ENCODE measurements at places on chromosomes 2 and 18.

DNA sequence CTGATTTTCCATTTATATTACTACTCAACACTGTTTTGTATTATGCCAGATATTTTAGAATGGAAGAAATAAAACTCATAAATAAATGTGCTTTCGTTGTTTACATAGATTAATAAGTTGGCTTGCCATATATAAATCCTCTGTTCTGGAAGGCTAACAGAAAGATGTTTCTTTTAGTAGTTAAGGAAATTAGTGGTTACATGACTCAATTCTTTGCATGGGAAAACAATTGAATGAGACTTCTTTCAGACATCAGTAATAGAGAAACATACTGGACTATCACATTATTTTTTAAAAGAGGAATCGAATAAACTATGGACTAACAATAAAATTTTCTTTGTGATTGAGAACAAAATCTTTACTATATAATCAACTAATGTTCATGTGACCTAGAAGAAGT lies 336.5 kb downstream of the KCNS3 start:
- DNase-seq, result no peak

GRCh38 chr2:207478572-207478971 lies 51.2 kb upstream of the CREB1 start:
- no peak for DNase-seq

GRCh38 chr2:197871780-197872456 lies 67.5 kb downstream of the PLCL1 start:
- no peak for DNase-seq

GRCh38 chr2:2868085-2868484 lies 509.5 kb downstream of the EIPR1 start:
- DNase-seq, result no peak

DNA sequence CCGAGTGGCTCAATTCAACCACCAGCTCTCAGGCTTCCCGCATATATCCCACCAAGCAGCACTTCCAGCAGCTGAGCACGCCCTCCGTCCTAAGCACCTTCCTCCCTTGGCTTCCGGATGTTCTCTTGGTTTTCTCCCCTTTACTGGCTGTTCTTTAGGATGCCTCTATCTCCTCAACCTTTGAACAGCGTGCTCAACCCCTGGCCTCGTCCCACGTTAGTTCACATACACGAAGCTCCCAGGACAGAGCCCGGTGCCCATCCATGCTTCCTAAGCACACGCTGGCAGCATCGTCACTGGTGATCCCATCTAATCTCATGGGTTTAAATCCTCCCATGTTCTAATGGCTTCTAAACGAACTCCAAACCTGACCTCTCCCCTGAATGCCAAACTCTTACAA lies 3.7 kb downstream of the CYS1 start:
- no peak for DNase-seq

DNA sequence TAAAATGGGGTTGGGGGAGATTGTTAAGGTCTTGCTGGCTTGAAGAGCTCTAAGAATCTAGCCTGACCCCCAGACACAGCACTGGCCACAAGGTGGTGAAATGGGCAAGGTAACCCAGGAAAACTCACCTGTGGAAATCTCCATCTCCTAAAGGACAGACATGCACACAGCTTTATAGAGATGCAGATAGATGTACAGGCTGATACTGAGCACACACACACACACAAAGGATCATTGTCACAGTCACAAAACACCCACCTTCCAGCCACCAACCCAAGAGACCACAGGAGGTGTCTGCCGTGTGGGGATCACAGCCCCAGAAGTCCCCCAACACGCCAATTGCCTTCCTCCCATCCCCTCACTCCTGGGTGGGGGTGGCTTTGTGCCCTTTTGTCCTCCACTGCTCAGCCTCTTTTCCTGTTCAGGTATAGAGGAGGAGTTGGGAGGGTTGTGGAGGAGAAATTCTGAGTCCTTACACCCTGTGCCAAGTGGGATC lies 3.2 kb upstream of the CYP26B1 start:
- no peak for DNase-seq

GRCh38 chr2:20594957-20595356 lies 55.9 kb downstream of the HS1BP3 start:
- no peak for DNase-seq

DNA sequence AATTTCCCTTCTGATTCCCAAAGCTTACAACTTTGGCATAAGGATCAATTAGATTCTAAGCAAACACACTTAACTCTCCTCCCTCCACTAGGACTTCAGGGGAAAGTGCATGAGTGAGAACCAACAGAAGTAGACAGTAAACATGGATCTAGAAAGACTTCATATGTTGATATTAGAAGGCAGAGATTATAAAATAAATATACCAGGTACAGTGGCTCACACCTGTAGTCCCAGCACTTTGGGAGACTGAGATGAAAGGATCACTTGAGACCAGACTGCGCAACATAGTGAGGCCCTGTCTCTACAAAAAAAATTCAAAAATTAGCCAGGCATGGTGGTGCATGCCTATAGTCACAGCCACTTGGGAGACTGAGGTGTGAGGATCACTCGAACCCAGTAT lies 15.9 kb downstream of the NBEAL1 start:
- no peak for DNase-seq

DNA sequence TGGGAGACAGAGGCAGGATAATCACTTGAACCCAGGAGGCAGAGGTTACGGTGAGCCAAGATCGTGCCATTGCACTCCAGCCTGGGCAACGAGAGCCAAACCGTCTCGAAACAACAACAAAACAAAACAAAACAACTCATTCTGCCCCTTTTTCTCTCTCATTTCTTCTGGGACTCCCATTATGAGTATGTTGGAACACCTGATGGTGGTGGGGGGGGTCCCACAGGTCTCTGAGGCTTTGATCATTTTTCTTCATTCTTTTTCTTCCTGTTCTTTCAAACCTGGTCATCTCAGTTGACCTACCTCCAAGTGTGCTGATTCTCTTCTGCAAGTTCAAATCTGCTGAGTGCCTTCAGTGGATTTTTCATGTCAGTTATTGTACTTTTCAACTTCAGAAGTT lies 8.2 kb upstream of the FAM161A start:
- no peak for DNase-seq

DNA sequence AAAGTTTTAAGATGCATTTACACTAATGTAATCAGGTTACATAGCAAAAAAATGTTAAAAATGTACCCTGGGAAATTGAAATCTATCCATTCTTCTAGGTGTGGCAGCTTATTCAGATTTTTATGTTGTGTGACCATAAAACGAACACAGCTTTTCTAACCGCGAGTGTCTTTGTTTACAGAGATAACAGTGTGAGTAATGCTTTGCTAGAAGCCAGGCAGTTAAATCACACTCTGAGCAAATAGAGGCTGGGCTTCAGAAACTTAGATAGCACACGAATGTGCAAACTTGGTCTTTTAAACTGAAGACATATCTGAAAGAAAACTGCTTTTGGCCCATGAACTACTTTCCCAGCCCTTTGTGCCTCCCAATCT lies 116.1 kb downstream of the SPTBN1 start:
- DNase-seq, result no peak

DNA sequence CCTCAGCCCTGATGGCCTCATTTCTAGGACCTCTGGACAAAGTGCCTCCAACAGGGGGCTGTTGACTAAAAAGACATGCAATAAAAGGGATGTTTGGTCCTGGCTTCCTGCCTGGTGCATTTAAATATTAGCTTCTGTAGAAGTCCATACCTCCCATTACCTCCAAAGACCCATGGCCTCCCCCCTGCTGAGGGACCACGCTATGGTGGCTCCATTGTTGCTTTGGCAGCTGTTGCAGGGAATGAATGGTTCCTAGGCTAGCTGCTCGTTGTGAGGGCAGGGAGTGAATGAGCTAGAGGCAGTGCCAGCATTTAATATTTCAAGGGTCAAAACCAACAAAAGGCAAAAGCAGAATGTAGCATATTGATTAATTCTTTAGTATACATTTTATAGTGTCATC lies 285.9 kb downstream of the SLC8A1 start:
- DNase-seq, result no peak

DNA sequence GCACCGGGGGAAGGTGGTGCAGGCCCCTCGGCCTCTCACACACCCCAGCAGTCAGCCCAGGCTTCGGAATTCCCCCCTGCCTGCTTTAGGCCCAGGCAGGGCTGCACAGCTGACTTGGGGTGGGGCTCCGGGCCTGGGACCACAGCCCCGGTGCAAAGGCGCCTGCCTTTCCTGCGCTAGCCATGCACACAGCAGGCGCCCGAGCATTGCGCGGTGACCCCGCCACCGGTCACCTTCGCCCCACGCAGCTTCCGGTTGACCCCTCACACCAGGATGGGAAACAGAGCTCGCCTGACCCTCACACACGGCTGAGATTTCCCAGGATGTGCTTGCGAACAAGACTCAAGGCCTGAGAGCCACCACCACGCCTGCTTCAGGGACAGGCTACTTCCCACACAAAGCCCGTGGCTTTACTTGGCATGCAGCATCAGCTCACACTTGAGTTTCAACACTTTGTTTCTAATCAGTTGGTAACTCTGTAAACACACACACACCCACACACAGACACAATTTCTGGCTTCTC lies 46.0 kb downstream of the SLC66A2 start:
- DNase-seq, result no peak

DNA sequence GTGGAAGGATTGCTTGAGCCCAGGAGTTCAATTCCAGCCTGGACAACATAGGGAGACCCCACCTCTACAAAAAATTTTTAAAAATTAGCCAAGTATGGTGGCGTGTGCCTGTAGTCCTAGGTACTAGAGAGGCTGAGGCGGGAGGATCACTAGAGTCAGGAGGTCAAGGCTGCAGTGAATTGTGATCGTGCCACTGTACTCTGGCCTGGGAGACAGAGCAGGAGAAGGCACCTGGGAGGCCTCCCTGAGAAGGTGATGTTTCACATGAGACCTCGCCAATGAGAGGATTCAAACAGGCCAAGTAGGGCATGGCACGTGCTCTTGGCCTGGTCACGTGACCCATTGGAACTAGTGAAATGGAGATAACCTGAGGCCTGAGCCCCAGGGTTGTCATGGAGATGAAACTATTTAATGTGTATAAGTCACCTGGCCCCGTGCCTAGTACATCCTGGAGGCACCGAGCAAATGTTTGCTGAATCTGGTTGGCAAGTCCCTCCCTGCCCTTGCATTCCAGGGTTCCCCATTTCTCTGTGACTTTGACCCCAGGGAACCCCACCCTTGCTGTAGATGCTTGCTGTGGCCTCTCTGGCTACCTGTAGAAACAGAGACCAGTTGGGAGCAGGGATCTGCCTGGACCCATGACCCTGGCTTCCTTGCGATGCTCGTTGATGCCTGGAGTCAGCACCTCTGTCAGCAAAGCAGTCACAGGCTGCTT lies 26.1 kb upstream of the ROCK2 start:
- no peak for DNase-seq

- DNase-seq, result no peak
Measured at GRCh38 chr2:115596659-115597375, 1154.4 kb downstream of the DPP10 start.

- no peak for DNase-seq
Measured at GRCh38 chr2:26020231-26020640, 13.6 kb upstream of the RAB10 start.

GRCh38 chr2:2573205-2573604 lies 242.1 kb upstream of the MYT1L start:
- DNase-seq, result no peak

DNA sequence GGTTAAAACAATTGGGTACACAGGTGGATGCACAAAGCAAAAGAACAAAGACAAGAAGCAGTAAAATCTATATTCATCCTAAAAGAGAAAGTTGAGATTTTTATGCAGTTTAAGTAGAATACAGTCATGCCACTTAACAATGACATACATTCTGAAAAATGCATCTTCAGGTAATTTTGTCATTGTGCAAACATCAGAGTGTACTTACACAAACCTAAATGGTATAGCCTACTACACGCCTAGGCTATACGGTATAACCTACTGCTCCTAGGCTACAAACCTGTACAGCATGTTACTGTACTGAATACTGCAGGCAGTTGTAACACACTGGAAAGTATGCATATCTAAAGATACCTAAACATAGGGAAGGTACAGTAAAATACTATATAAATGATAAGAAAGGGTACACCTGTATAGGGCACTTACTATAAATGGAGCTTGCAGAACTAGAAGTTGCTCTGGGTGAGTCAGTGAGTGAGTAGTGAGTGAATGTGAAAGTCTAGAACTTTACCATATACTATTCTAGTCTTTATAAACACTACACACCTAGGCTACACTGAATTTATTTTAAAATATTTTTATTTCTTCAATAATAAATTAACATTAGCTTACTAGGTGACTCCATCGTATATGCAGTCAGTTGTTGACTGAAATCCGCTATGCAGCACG lies 132.9 kb downstream of the BARD1 start:
- no peak for DNase-seq

- no peak for DNase-seq
Measured at GRCh38 chr2:241156971-241157441, 6.7 kb downstream of the PPP1R7 start.

DNA sequence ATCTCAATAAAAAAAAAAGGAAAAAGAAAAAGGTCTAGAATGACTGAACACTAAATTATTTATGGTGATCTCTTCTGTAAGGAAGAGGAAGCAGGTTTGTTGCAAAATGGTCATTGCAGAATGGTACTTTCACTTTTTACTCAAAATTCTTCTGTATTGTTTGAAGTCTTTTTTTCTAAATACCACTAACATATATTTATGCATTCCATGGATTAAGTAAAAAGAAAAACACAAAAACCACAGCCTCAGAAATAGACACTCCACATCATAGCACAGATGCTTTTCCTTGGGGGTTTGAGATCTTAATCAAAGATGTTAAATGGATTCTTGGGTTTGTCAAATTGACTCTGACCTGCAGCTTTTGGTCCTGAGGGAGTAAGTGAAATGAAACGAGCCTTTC lies 47.4 kb downstream of the RHOB start:
- no peak for DNase-seq

DNA sequence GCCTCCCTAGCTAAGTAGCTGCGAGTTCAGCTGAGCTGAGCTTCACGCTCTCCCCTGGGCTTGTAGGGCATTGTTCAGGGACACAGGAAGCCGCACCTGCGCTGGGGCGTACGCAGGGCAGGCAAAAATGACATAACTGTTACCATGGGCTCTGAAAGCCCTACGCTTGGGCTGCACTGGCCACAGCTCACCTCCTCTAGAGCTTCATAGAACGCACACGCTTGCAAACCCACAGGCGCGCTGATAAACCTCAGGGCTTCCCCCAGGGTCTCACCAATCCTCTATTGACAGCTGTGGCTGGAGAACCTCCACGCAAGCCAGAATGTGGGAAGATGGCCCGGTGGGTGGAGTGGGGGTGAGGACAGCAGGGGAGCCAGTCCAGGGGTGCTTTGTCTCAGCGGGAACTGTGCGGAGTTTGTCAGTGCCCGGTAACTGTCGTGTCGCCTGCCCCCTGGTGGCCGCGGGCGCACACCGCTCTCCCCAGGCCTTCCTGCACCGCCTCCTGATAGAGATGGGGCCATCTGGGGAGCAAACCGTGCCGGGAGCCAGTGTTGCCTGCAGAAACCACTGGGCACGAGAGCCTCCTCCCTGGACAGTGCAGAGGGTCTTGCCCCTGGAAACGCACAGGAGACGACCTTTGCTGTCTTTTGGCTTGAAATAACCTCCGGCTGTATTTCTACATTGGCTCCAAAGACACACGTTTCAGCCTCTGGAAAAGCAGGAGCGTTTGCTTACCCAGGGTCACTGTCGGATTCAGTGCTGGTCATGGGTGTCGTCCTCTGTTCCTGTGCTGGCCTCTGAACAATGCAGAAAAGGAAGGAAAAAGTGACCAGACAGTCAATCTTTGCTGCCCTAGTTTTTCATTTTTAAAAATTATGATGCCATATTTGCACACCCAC lies 17.0 kb upstream of the CIDEA start:
- peak; percentile 78 for DNase-seq
